NCI-H2029 (cell line): ENCODE measurements at places on chromosomes 5 and 9.

GRCh38 chr5:90548069-90548593 is 10.5 kb upstream of the ADGRV1 start:
- DNase-seq: peak; percentile 96

- DNase-seq: no peak
Measured at GRCh38 chr5:81884871-81885270, 87.0 kb upstream of the ATG10 start.

DNA sequence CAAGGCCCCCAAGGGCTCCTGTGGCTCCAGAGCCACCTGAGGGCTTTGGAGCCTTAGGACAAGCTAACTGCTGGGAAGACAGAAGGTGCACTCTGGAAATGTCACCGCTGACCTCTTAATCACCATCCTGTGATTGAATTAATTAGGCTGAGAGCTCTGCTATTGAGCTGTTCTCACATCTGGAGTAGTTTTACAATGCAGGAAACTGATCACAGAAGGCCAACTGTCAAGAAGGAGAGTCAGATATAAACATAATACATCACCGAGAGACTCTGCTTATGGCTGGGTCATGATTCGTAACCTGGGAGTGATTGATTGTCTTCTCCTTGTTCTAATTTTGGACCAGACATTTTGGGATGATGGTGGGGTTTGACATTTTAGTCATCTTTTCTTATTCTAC is 226.1 kb downstream of the SLIT3 start:
- no peak for DNase-seq

GRCh38 chr9:70639853-70640814 is 225.7 kb upstream of the KLF9 start:
- no peak for DNase-seq

GRCh38 chr9:561427-561826 is 280.1 kb upstream of the DMRT1 start:
- DNase-seq: no peak
